HS-27A (cell line): ENCODE measurements at places on chromosomes 3 and 15.

GRCh38 chr3:58899953-58900298 lies 149.9 kb downstream of the CFAP20DC start:
- no peak for DNase-seq

DNA sequence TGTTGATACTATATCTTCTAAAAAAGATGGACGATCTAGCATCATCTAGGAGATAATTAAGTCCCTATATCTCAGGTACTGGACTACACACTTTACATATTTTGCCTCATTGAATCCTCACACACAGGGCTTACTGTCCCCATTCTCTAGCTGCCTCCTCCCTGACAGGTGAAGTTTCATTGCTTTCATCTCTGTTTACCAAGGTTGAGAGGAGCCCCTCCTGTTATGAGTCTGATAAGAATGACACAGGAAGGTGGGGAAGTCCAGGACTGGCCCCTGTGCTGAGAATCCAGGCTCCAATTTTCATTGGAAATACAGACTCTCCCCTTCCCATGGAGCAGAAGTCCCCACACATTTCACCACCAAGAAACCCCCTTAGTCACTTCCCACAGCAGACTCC lies 105.2 kb downstream of the XXYLT1 start:
- no peak for DNase-seq

GRCh38 chr15:31484986-31485385 lies 158.4 kb downstream of the KLF13 start:
- DNase-seq, result no peak

- no peak for DNase-seq
These were observed 36.7 kb downstream of the VGLL3 start for GRCh38 chr3:86954226-86954625.

GRCh38 chr3:52140769-52141168 lies 13.5 kb downstream of the POC1A start:
- no peak for DNase-seq

DNA sequence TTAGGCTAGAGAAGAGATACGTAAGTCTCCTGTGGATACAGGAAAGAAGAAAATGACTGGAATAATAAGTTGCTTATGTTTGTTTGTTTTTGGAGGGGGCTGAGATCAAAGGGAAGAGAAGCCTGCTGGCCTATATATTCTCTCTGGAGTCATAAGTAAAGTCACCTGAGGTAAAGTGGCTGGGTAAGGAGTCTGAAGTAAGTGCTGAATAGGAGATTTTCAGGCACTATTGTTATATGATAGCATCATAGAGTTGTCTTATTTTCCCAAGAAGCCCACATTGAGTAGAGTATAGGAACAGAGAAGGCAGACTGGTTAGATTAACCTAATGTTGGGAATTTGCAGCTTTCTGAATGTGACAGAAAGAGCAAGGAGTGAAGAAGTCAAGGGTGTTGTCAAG lies 10.7 kb downstream of the TBC1D23 start:
- DNase-seq, result no peak

- no peak for DNase-seq
These were observed 1.3 kb upstream of the SRP14 start for GRCh38 chr15:40040293-40040635.

GRCh38 chr3:19526071-19526470 lies 377.8 kb downstream of the KCNH8 start:
- no peak for DNase-seq

DNA sequence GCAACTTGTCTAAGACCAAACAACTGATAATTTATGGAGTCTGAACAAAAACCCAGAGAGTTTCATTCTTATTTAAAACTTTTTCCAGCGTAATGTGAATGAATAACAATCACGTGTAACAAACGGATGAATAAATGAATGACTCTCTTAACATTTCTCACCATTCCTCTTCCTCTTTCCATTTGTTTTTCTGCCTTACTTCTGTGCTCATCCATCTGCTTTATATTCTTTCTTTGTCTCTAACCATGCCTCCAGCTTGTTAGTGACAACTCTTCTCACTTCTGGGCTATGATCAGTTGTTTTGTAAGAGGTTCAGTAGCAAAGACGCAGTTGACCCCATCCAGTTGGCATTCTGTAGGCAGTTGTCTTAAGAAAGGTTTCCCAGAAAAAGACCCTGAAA lies 133.7 kb upstream of the MB21D2 start:
- DNase-seq, result no peak

- no peak for DNase-seq
These were observed 42.7 kb downstream of the DUT start for GRCh38 chr15:48373821-48374451.
